ENCODE measurements at places on chromosomes 3 and 15.

DNA sequence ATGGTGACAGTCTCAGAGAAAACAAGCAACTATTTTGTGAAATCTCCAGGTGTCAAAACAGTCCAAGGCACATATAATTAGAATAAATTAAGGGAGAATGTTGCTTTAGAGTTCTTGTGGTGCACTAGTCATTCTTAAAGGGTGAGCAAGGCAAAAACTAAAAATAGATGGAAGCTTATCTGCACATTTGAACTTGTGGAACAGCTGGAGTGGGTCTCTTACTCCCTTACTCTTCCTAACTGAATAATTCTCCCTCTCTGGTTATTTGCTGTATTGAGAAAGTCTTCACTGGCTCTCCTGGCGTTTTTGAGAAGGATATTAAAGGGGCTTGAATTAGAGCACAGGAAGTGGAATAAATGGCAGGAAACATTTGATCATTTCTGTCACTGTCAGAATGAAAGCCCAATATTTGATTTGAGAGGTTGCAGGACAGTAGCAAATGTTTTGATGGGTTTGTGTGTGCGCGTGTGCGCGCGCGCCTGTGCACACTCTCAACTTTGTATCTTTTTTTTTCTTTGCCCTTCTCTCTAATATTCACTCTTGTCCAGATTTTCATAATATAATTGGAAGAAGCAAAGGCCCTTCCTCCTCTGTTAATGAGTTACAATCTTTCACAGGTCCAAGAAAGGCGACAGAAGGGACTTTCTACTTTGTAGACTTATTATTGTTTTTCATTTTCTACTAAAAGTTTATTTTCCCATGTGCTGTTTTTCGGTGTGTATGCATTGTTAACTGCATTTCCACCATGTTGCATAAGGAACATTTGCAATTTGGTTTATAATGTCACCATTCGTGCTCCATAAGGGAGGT, 40.9 kb downstream of the AKAP13 start:
- no peak for DNase-seq

DNA sequence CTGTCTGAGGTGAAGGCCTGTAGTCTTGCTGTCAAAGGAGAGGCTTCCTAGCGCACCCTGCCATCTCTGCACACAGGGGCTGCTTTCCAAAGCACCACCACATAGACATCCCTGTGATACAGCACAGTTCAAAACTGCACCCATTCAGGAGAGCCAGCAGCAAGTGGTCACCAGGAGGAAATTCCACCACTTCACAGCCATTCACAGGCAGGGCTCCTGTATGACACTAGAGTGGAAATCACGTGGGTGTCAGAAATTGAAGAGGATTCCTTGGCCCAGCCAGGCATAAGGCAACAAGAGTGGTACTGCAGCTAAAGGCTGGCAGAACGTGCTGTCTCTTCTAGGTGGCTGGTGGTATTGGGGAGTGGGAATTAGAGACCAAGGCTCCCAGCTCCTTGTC, 102.8 kb downstream of the RFTN1 start:
- DNase-seq: no peak

- DNase-seq: no peak
These were observed 153.9 kb upstream of the PPP2R3A start for GRCh38 chr3:135811651-135812050.

- no peak for DNase-seq
These were observed 11.5 kb upstream of the GATA2 start for GRCh38 chr3:128504533-128504915.

- DNase-seq: no peak
These were observed 21.9 kb downstream of the PRKCD start for GRCh38 chr3:53182764-53183355.

DNA sequence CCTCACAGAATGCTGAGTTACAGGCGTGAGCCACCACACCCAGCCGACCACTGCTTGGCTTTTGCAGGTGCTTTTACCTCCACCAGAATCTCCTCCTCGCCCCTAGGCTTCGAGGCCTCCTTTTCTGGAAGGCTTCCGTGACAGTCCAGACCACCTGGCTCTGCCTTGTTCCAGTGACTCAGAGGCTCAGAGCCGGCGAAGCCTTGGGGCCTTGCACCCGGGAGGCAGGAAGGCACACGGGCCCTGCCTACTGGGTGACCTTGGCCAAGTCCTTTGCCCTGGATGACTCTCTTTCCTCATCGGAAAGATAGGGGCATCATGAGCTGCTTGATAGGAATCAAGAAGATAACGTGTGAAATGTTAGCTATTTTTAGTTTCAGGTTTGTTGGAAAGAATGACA, 31.3 kb upstream of the FURIN start:
- DNase-seq: no peak
